ENCODE measurements at places on chromosomes 11 and 22.

DNA sequence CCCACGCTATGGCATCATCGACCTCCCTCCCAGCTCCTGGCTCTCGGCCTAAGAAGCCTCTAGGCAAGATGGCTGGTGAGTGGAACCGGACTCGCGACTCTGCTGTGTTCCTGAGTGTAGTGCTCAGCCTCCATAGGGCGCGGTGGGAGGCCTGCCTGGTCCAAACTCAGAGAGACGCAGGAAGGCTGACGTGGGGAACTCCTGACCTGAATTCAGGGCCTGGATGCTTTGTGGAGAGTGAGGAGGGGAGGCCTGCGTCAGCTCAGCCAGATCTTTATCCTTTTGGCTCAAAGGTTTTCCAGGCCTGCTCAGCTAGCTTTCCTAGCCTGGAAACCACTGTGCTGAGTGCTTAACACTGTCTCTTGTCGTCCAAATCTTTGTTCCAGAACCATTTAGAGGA, 8.0 kb downstream of the TIRAP start:
- DNase-seq, result no peak

- no peak for DNase-seq
Measured at GRCh38 chr11:66111158-66111557, 41.1 kb downstream of the PACS1 start.

DNA sequence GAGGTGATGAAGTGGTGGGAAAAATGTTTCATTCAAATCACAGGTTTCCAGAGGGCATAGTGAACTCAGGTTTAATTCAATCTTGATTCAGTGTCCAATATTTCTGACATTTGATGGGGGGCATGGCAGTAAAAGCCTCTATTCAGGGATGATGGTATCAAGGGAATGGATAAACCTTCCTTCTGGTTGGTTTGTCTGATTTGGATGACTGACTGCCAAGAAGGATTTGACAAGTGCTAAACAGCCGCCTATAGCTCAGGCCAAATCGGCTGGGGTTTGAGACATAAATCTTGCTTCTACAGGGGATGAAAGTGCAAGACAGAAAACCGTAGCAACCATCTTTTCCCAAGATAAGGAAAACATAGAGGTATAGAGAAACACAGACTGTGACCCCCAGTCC, 121.8 kb upstream of the C11orf87 start:
- peak; percentile 86 for DNase-seq

DNA sequence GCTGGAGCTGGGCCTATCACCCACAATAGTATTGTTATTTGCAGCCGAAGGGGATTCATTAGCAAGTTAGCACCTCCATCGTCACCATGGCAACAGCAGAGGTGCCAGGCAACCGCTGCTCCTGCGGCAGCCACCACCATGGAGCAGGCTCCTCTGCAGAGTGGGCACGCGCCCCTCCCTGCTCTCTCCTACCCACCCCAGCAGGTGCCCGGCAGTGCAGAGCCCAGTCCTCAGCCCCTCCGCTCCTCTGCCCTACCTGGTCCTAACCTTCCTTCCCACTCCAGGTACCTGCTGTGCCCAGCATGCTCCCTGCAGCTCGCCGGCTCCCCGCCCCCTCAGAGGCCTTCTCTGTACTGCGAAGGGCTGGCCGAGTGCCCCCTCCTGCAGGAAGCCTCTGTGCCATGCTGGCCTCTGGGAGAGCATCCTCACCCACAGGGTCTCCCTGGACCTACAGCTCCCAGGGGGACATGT, 3.6 kb downstream of the DUSP8 start:
- no peak for DNase-seq

- no peak for DNase-seq
Measured at GRCh38 chr11:134999590-134999989, 587.5 kb upstream of the B3GAT1 start.

DNA sequence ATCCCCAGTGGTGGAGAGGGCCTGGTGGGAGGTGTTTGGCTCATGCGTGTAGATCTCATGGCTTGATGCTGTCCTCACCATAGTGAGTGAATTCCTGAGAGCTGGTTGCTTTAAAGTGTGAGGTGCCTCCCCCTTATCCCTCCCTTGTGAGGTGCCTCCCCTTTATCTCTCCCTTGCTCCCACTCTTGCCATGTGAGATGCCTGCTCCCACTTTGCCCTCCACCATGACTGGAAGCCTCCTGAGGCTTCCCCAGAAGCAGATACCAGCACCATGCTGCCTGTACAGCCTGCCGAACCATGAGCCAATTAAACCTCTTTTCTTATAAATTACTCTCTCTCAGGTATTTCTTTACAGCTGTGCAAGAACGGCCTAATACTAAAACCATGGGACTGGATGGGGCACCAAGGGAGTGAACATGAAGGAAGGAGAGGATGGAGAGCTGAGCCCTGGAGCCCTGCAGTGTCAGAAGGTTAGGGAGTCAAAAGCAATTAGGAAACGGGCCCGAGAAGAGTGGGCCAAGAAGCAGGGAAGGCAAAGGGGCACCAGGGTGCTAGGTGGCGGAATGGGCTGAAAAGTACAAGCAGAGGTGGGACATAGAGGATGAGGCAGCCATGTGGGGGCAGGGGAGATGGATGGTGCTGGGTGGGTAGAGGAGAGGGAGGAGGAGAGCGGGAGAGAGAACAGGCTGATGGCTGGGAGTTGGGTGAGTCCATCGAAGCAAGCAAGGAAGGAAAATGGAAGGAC, 9.4 kb downstream of the IFITM10 start:
- no peak for DNase-seq

DNA sequence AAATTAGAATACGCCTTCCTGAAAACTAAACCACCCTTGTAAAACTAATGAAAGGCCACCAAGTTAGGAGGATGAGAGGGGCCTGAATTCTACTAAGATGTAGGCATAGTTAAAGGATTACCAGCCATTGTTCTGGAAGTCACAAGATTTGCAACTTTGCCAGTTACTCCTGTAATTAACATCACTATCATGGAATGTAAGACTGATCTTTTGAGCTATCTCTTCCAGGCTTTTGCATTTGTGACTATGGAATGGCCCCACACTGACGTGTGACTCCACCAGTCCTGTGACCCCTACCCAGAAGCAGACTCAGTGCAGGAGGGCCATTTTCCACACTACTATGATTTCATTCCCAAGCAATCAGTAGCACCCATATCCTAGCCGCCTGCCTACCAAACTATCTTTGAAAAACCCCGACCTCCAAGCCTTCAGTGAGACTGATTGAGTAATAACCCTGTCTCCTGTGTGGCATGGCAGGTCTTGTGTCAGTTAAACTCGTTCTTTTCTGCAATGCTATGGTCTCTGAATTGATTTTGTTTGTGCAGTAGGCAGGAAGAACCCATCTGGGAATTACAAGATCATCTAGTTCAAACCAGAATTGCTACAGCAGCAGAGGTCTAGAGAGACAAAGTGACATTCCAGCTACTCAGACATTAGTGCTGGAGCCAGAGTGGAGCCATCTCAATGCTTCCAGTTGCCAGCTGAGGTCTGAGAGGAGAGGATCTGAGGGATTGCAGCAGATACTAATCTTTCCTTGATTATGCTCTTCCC, 1.9 kb upstream of the CTSF start:
- DNase-seq, result no peak

DNA sequence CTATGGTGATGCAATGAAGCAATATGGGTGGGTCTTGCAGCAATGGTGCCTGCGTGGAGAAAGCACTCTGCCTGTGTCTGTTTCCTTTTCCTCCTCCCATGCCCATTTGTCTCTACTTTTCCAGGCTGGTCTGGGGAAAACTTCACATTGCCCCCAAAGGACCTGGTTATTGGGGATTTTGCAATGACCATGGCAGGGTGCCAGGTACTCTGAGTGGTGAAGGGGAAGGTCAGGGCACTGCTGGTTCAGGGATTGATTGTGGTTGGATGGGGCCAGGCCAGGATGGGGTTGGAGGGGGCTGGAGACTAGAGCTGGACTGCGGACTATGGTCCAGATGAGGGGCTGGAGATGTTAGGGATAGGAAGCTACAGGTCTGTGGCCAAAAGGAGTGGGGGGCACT, 92.1 kb downstream of the INSC start:
- DNase-seq, result no peak

DNA sequence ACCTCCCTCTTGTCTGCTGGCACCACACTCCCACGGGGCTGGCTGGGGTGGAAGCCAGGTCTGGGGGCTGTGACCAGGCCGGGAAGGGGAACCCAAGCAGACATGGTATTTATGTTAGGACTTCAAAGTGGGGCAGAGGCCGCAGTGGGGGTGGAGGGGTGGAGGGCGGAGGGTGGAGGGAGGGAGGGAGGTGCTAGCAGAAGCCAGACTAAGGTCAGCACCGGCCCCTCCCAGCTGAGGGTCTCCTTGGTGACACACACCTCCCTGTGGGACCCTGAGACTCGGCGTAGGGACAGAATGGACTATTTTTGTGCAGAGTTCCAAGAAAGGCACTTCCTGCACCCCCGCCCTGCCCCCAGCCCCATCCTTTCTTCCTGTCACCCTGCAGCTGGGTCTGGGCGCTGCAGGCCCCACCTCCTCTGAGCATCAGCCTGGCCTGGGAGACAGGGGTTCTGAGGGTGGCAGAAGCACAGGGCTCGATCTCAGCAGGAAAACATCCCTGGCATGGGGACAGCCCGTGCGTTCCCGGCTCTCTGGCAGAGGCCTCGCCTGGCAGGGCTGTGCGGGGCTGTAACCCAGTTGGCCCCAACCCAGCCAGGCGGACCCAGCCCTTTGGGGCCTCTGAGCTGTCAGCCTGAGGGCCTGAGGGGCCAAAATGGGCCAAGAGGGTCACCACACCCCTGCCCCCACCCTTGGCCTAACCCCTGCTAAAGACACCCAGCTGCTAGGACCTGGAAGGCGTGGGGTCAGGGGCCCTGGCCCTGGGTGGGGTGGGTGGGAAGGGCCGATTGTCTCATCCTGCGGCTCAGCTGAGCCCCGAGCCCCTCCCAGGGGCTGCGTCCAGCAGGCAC, 9.6 kb upstream of the CD248 start:
- DNase-seq, result no peak

DNA sequence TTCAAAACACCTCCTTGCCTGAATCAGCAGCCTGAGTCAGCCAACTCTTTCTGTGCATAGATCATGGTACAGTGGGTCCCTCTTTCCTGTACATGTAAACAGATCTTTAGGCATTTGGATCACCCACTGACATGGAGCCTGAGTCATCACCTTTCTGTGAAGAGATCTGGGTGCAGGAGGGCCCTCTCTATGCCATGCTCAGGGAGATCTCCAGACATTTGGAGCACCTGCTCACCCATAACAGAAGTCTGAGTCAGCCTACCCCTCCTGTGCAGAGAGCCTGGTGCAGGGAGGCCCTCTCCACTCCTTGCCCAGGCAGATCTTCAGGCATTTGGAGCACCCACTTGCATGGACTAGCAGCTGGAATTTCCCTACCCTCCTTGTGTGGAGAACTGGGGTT, 56.2 kb upstream of the GLYAT start:
- no peak for DNase-seq

GRCh38 chr11:102385085-102386007, 38.3 kb downstream of the BIRC2 start:
- DNase-seq, result no peak

GRCh38 chr11:44824300-44824704, 97.5 kb downstream of the TSPAN18 start:
- DNase-seq, result no peak

GRCh38 chr11:11535611-11536010, 86.2 kb downstream of the GALNT18 start:
- no peak for DNase-seq

- peak; percentile 75 for DNase-seq
Measured at GRCh38 chr11:11975201-11976092, 33.0 kb downstream of the DKK3 start.

GRCh38 chr11:72528121-72528520, 93.8 kb upstream of the CLPB start:
- DNase-seq, result no peak

DNA sequence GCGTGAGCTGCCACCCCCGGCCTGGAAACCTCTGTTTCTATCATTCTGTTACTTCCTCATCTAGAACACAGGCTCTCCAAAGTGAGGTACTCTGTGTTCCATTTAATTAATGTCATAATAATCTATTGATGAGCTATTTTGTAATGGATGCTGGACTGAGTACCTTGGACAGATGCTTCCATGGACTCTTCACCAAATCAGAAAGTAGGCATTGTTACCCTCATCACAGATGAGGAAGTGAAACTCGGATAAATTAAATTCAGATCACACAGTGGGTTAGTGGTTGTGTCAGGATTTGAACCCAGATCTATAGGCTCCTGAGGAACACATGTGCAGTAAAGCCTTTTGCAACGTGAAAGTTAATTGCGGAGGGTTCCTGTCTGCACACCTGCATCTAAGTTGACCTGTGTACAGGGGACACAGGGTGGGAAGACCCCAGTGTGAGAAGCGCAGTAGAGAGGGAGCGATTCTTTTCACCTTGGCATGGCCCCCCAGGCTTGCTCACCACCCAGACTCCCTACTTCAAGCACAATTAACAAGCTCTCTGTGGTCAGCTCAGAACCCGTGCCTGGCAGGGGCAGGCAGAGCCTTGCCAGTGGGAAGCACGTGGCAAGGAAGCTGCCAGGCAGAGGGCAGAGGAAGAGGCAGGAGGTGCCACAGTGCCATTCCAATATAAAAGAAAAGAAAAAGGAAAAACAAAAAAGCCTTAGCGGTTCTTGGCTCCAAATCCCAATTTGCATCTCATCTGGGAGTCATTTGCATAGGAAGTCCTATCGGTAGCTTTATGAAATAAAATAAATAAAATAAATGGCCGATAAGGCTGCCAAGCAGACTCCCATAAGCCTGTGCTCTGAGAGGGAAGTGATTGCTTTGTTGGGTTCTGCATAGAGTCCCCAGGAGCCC, 239.3 kb downstream of the GRIK4 start:
- DNase-seq, result no peak

Data from NCI-H446 (cell line).